ENCODE measurements at places on chromosomes 11 and 22.

GRCh38 chr11:125886997-125887372 is 483 bp upstream of the HYLS1 start:
- DNase-seq = no peak

DNA sequence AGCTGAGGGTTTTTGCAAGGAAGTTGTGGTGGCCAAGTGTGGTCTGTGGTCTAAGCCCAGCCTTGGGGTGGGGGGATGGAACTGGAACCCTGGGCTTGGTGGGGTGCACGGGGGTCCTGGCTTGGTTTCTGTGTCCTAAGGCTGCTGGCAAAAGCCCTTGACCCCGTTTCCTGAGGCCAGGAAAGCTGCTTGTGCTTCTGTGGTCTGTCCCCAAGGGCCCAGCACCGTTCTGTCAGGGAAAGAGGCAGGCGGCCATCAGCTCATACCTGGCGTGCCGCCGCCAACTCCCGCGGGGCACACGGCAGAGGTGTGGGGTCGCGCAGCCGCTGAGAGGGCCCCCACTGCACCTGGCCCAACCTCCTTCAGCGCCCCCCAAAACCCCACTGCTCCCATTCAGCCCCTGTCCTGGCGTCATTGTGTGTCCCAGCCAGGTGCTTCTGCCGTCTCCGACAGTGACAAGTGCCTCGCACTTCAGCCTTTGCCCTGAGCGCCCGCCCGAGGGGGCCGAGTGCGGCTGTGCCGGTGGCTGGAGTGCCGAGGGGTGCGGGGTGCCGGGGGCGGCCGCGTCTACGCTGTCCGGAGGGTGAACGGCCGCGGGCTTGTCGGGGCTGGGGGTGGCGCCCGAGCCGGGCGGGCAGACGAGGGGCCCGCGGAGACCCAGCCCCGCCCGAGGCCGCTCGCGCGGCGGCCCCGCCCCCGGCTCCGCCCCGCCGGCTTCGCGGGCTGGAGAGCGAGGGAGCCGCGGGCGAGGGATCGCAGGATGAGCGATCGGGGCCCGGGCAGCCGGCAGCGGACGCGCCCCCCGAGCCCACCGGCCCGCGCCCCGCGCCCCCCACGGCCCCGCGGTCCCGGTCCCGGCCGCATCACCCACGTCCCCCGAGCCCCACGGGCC is at the start of gene CNIH2:
Gene CNIH2, plus strand, starts transcription at position 705 of the 892 bp plus-strand sequence. CDS start 282 bp downstream, outside the sequence.
- no peak for DNase-seq

DNA sequence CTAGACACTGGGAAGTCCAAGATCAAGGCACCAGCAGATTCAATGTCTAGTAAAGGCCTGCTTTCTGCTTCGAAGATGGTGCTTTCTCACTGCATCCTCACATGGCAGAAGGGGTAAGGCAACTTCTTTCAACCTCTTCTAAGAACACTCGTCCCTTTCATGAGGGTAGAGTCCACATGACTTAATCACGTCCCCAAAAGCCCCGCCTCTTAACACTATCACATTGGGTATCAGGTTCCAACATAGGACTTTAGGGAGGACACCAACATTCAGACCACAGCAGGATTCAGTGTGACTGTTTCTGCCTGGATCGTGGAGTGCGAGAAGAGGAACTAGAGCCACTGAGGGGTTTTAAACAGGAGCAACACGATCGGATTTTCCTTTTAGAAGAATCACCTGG is 3.7 kb upstream of the TIRAP start:
- DNase-seq = no peak

- DNase-seq = no peak
Observed at GRCh38 chr22:43622886-43623285, 189.2 kb downstream of the EFCAB6 start.

DNA sequence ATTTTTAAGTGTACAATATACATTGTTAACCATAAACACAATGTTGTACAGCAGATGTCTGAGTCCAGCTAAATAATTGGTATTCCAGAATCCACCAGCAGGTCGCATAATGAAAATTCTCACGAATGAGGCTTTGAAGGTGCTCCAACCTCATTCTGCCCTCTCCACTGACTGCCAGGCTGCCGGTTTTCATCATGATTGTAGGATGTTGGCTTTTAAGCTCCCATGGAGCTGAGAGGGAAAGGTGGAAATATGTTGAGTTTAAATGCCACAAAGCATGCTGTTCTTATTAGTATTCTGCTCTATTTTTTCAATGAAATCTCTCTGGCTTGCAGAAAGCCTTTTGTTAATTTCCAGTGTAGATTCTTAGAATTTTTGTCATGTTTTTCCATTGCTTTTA is 337.2 kb upstream of the DDI1 start:
- DNase-seq = no peak

- DNase-seq = no peak
Observed at GRCh38 chr11:19463976-19464375, 223.2 kb upstream of the E2F8 start.

DNA sequence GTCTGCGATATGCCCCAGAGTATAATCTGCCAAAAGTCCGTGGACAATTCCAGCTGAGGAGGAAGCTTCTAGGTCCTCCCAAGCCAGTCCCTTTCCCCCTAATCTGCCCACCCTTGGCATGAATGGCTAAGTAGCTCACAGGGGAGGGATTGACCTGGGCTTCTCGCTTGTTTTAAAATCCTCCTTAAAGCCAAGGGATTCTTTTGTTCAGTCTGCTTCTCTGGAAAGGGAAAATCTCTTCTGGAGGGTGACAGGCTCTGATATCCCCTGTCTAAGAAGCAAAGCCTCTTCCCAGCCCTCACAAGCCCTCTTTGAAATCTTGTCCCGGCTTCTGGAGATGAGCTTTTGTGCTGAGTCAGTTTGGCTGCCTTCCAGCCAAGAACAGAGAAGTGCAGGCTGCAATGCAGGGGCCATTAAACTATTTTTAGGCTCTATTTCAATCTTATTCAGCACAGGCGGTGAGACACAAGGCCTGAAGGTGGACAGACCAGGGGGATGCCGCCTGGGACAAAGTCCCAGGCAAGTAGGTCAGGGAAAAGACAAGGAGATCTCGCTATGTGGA is 23.9 kb downstream of the NEFH start:
- no peak for DNase-seq

DNA sequence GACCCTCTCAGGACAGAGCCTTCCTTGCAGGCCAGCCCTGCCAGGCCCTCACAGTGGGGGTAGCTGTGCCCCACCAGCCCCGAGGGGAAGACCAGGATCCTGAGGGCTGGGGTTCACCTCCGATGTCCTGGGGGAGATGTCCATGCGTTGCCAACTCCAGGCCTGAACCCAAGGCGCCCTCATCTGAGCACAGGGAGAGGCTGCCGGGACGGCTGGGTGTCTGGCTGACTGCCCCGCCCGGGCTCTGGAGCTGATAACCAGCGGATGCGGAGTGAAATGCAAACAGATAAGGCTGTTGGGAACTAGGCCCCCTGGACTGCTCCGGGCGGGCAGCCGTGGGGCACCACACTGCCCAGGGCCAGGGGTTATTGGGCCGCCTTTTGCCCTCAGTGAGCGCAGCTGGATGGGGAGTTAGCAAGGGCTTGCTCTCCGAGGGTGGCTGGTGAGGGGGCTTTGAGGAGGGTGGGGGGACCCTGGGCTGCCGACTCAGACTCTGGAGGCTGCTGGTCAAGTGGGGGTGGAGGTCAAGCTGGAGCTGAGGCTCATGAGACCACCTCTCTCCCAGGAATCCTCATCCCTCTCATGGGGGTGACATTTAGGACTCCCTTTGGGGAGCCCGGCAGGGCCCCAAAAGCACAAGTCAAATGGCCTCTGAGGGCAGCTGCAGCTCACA is 5.6 kb upstream of the MUC6 start:
- DNase-seq = no peak

DNA sequence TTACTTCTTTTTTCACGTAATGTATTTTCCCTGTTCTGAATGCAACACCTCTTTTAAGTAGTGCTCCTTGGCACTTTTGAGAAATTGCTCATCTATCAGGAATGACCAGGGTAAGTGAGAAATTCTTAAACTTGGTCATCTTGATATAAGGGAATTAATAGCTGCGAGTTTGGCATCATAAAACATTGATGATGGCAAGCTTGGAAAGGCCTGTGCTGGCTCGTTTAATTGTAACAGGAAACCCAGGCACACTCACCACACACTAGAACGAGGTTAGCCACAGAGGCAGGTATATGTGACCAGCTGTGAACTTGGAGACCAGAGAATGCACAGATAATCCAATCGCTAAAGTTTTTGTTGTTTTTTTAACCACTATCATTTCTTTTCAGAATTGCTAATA is 24.3 kb downstream of the FAM118A start:
- DNase-seq = no peak

Measured in urinary bladder (tissue), 4 donors.